Fibroblast of skin of scalp (primary cell): ENCODE measurements at places on chromosomes 7 and 10.

DNA sequence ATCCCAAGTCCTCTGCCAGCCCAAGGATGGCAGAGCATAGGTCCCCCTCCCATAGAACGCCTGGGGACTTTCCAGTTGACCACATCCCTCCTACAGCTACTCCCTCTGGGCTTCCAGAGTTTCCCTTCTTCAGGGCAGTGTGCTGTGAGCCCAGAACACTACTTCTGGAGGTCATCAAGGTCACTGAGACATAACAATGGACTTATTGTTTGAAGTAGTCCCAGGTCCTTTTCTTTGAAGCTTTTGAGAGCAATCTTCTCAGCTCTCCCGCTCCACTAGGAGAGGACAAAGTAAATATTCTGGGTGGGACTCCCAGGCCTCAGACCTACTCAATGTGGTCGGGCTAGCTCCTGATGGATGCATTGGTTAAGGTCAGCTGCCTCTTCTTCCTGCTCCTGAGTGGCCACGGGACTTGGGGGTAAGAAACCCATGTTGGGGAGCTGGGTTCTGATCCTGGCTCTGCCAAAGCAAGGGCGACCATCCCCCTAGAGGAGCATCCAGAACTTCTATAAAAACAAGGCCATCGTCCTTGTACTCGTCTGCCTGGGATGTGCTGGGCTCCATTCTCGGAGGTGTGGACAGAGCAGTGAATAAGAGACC is 83.5 kb upstream of the DDC start:
- DNase-seq = no peak

DNA sequence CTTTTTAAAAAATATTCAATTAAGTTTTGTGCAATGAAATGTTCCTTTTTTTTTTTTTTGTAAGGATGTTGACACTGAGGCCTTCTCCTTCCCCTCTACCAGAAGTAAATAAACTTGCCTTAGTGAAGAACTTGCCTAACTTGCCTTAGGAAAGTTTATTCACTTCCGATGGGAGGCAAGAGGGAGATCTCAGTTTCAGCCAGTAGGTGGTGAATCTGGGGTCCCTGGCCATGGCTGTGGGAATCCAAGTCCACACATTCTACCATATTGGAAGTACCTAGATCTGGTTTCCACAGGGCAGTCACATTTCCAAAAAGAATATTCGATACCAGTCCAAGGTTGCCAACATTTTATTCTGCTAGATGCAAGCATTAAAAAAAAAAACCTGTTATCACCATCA is 270.9 kb downstream of the CCSER2 start:
- DNase-seq = no peak

DNA sequence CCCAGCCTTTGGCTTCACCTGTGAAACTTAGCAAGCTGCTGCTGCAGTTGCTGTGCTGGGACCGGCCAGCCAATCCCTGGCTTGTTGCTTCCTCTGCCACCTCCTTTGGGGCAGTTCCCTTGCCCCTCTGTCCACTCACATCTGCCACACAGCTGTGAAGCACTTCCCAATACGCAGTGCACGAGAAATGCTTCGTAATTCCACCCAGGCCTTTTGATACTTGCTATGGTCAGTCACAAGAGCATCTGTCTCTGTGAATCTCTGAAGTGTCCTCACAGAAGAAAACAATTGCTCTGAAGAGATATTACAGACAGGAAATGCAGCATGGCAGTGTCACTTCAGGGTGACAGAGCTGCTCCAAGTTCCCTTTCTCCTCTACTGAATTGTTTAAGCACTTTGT is 208.5 kb downstream of the PTEN start:
- no peak for DNase-seq

- no peak for DNase-seq
Observed at GRCh38 chr10:122484276-122485060, 23.1 kb downstream of the HTRA1 start.

DNA sequence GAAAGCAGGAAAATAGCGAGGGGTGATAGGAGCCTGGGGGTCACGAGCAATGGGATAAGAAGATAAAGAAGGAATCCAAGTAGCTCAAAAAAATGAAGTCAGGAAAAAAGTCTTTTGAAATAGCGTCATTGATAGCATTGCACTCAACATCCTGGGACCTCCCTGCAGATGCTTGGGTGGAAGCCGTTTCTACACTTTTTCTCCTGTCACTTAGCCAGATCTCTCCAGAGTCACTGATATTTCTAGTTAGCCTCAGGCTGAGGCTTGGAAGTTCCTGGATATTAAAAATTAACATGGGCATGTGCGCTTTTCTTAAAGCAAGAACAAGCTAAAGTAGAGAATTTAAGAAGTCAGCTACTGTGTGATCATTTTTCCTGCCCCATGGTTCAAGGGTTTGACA is 39.5 kb upstream of the CHST15 start:
- DNase-seq = no peak

GRCh38 chr10:72692744-72692993 is 726 bp downstream of the MCU start:
- DNase-seq = no peak

DNA sequence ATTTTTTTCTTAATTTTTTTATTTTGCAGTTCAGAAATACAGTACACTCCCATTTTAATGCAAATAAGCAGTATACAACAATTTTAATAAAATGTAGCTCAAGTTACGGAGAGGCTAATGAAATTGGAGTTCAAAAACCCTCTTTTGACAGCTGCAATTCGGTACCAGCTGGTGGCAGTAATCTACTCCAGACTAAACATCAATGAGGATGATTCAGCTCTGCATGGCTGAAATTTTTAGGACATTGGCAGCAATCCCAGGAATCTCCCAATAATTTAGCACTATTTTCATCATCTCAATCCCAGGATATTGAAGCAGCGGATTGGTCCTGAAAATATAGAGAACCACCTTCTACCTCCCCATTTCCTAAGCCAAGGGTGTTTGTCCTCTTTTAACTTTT is 278.8 kb downstream of the CACNA2D1 start:
- peak; percentile 92 for DNase-seq

DNA sequence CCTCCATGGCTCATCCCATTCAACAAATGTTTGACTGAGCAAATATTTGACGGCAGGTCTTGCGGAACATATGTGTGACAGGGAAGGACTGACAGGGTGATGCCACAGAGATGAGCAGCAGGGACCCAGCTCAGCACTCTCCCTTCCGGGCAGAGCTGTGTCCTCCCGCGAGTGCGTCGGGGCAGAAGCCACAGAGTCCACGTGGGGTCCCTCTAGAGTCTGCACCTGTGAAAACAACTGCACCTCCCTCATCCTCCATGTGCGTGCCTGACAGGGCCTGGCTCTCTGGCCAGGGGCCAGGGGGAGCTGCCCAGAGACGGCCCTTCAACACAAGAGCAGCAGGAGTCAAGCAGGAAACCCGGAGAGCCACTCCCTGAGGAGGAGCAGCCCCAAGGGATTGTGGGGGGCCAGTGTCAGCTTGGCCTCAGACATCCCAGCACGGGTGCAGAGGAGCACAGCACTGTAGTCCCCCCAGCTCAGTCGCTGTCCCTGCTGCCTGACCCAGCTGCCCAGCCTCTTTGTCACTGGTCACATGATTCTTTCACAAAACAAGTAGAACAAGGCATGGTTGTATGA is 83.6 kb upstream of the TMEM72 start:
- no peak for DNase-seq

DNA sequence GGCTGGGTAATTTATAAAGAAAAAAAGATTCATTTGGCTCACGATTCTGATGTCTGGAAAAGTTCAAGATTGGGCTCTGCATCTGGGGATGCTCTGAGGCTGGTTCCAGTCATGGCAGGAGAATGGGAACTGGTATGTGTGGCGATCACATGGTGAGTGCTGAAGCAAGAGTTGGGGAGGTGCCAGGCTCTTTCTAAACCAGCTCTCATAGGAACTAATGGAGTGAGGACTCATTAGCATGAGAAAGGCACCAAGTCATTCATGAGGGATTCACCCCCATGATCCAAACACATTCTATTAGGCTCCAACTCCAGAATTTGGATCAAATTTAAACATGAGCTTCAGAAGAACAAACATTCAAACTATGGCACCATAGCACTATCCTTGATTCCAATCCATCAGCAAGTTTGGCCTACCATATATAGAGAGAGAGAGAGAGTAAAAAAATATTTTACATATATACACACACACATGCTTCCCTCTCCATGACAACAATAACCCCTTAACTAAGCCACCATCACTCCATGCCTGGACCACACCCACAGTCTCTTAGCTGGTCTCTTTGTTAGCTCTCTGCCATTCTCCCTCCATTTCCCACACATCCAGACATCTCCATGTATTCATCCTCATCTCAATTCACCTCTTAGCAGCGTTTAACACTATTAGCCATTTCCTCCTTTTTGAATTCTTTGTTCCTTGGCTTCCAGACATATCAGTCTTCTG is 57.9 kb downstream of the NPY start:
- DNase-seq = no peak

- DNase-seq = no peak
Observed at GRCh38 chr10:130350996-130351395, 214.8 kb downstream of the GLRX3 start.

GRCh38 chr7:44094883-44095592 is 9.1 kb upstream of the AEBP1 start:
- DNase-seq = no peak

DNA sequence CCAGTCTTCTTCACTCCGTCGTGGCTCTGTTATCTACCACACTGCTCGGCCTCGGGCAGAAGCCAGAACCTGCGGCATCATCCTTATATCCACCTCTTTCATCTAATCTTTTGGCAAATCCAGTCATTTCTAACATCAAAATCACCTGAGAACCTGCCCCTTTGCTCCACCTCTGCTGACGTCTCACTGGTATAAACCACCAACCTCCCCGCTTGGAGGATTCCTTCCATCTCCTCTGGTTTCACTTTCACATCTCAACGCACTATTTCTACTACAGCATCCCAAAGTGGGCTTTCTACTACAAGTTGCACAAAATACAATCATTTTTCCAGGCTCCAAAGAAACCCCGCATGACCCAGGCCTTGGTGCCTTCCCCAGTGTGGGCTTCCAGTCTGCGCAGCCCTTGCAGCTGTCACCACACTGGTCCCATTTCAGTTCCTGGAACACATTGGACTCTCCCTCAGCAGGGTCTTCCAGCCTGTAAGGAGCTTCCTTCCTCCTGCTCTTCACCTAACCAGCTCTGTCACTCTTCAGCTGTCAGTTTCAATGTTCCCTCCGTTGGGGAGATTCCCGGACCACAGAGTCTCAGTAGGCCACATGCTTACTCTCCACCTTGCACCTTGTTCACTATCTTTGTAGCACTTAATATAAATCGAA is 85.0 kb downstream of the PRKCQ start:
- DNase-seq = no peak

DNA sequence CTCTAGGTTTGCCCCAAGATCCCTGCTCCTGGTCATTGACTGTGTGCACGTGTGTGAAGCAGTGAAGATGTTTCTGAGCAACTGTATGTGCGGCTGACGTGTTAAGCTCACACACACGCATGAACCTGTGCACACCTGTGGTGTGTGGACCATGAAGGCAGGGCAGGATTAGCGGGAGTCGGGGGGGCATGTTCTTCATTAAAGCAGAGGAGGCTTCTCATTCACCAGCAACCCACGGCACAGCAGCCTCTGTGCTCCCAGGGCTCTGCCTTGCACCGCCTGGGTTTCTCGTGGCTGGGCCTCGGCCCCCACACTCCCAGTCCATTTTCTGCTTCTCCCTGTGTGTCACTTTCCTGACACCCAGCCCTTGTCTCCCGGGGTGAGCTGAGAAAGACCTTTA is 824 bp upstream of the TACR2 start:
- DNase-seq = no peak

GRCh38 chr7:8436965-8437364 is 3.6 kb downstream of the NXPH1 start:
- no peak for DNase-seq

DNA sequence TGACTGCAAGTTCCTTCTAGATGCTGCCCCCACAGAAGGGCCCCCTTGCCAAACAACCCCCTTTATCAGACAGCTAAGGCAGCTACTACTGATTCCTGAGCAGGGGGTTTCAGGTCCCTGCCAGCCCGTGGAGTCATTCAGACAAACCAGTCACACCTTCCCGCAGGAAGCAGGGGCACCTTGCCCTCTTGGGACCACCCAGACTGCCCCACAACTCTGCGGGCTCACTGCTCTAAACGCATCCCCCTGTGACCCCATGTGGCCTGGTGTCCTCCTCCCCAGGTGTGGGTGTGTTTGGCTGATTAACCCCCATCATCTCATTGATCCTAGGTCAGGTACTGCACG is 298.9 kb downstream of the TCERG1L start:
- DNase-seq = no peak

DNA sequence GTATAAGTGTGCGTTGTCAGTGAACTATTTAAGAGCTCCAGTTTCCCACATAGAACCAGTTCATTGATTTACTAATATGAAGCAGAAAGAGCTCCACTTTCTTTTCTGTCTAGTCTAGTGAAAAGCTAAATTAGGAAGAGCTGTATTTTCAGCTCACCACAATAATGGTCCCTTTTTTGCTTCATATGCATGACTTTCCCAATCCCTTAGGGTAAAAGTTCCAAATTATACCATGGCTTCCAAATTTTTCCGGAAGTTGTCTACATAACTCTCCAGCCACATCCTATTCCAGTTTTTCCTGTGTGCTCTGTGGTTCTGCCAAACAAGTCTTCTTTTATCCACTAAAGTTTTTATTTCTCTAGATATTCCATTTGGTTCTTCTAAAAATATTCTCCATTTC is 685.2 kb downstream of the REEP3 start:
- no peak for DNase-seq

DNA sequence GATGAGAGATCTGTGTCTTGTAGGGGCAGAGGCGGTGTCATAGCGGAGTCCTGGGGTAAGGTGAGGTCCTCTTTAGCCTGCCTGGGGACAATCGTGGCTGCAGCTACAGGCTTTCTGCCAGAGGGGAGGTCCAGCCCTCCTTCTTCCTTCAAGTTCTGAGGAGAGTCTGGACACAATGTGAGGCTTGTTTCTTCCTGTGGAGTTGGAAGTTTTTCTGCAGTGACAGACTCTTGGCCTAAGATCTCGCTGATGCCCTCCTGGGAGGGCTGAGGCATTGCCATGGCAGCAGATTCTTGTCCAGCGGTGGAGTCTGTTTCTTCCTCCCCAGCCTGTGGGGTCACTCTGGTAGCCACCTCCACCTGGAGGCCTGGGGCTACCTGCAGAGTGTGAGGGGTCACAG is 4.4 kb downstream of the NACAD start:
- DNase-seq = no peak

DNA sequence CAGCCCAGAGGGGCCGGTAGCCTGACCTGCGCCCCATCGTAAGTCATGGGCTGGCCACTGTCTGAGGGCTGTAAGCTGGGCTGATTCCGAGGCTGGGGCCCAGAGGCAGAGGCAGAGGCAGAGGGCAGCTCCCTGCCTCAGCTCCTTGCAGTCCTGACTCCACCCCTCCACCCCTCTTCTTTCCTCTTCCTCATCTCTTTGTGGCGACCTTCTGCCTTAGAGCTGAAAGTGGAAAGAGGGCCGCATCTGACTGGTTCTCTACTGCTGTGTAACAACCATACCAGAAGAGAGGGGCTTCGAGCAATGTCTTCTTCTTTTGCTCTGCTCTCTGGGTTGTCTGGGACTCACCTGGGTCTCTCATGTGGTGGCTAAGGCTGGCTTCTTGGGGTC is 179.1 kb downstream of the RPS24 start:
- no peak for DNase-seq
